Jurkat, Clone E6-1 (cell line): ENCODE measurements at places on chromosomes 7 and 10.

DNA sequence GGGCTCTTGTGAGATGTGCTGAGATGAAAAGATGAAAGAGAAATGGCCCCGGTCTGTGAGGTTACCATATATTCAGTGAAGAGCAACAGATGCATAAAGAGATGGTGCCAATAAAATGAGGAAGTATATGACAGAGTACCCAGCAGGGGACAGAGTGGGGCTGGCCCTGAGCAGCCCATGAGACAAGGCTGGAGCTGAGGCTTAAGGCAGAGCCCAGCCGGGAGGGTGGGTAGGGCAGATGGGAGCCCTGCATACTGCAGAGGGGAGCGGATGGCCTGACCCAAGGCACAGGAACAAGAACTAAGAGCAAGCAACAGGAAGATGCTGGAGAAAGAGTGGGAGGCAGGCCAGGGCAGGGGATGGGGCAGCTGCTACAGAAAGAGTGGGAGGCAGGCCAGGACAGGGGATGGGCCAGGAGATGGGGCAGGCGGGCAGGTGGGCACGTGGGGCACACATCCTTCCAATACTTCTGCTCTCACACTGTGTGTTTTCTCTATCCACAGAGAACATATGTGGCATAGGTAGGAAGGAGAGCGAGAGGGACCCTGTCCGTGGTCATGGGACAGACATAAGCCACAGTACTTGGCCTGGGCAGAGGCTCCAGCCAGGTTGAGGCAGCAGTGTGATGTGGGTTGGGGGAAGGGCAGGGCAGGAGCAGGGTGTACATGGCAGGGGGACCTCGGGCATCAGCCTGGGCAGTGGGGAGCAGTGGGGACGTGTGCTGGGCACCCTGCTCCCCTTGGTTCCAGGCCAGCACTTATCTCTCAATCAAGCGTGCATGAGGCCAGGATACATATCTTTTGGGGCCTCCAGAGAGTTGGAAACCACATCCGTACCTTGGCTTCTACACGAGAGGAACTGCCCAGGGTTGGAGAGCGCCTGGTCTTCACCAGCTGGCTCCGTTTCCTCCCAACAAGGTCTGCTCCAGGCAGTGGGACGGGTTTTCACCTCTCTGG, 91.6 kb upstream of the IKZF1 start:
- DNase-seq, result peak; percentile 88

GRCh38 chr10:77498829-77499228, 138.8 kb downstream of the KCNMA1 start:
- DNase-seq, result no peak

DNA sequence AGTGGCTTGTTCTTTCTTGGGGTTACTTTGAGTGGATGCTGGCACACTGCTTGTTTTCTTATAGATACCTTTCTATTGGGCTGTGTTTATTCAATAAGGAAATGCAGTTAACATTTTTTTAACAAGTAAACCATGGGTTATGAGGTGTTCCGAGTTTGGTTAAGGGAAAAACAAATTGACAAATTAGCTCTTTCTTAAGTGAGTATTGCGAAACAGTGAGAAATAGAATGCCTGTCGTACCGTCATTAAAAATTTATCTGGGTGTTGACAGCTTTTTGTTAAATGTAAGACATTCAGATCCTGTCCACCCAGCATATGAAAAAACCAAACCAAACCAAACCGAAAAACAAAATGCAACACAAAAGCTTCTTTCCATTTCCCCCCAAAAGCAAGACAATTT, 6.2 kb downstream of the CUX1 start:
- no peak for DNase-seq

DNA sequence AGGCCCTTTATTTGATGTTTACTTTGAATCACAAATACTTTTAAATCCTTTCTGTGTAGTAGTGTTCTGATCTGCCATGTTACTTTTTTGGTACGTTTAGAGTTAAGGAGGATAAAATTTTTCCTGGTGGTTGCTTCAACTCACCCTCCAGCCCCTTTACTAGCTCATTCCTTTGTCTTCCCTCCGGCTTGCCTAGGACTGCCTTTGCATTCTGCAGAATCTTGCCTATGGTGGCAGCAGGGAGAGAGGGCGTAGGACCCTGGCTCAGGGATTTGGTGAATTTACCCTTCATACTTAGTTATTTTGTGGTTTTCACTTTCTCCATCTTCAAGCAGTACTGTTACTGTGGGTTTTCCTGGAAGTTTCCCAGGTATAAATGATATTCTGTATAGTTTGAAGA, 833.5 kb downstream of the XPNPEP1 start:
- DNase-seq, result no peak

GRCh38 chr10:15451137-15452094, 80.3 kb upstream of the FAM171A1 start:
- DNase-seq, result no peak

- DNase-seq, result no peak
Measured at GRCh38 chr7:32102432-32102873, 32.2 kb upstream of the PDE1C start.

DNA sequence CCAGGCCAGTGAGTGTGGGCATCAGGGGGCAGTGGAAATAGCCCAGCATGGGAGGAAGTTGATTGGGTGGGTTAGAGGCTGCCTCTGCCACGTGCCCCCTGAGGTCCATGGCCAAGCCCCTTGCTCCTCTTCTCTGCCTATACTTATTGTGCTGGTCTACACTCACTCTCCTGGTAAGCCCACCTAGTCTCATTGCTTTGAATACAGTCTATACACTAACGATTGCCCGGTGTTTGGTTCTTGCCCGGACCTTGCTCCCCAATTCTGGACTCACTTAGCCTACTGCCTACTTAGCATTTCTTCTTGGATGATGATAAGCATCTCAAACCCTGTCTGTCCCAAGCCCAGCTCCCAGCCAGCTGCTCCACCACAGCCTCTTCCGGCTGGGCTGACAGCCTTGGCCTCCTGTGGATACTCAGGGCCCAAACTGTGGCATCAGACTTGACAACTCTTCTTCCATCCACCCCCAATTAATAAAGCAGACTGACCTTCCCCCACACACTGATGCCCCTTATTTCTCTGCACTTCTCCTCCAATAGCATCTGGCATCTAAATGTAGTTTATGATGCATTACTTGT, 10.1 kb downstream of the LRRC18 start:
- no peak for DNase-seq

DNA sequence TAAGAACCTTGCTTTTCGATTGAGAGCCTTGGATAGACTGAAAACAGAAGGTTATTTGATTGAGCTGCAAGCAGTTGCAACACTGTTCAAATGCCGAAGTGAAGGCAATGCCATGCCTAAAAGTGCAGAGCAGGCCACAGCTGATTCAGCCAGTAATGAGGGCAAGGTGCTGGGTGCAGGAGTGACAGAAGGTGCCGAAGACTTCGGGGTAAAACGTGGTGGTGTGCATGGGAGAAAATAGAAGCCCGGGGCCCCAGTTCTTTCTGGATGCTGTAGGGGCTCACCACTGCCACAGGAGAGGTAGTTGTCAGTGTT, 43.6 kb upstream of the GATAD1 start:
- DNase-seq, result no peak

DNA sequence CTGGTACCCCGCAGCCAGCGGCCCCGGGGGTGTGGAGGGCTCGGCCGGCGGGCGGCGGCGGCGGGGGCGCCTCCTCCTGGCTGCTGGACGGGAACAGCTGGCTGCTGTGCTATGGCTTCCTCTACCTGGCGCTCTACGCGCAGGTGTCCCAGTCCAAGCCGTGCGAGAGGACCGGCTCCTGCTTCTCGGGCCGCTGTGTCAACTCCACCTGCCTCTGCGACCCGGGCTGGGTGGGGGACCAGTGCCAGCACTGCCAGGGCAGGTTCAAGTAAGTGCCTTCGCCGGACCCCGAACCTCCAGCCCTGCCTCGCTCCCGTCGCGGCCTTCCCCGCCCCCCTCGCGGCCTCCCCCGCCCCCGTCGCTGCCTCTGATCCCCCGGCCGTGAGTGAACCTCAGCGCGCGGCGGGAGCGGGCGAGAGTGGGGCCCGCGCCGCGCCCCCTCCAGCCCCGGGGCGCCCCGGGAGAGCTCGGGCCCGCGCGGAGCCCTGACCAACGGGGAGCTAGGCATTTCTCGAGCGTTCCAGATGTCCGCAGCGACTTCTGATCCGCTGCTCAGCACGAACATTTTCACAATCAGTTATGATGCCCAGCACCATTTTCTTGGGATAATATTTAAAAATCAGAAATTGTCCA, 727 bp downstream of the ATRNL1 start:
- DNase-seq, result no peak

DNA sequence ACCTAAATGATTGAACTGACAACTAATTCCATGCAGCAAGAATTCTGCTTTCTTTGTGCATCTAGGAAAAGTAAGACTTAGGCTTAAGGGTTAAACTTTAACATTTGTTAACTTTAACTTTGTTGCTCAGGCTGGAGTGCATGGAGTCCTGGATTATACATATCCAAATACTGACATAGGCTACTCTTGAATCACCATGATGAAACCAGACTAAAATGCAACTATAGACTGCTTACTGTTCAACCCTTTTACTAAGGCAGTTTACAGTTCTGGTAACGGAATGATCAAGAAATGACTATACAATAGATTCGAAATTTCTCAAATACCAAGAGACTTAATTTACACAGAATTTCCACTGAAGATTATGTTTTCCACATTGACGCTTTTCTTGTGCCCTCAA, 52.0 kb downstream of the PUS7 start:
- no peak for DNase-seq

DNA sequence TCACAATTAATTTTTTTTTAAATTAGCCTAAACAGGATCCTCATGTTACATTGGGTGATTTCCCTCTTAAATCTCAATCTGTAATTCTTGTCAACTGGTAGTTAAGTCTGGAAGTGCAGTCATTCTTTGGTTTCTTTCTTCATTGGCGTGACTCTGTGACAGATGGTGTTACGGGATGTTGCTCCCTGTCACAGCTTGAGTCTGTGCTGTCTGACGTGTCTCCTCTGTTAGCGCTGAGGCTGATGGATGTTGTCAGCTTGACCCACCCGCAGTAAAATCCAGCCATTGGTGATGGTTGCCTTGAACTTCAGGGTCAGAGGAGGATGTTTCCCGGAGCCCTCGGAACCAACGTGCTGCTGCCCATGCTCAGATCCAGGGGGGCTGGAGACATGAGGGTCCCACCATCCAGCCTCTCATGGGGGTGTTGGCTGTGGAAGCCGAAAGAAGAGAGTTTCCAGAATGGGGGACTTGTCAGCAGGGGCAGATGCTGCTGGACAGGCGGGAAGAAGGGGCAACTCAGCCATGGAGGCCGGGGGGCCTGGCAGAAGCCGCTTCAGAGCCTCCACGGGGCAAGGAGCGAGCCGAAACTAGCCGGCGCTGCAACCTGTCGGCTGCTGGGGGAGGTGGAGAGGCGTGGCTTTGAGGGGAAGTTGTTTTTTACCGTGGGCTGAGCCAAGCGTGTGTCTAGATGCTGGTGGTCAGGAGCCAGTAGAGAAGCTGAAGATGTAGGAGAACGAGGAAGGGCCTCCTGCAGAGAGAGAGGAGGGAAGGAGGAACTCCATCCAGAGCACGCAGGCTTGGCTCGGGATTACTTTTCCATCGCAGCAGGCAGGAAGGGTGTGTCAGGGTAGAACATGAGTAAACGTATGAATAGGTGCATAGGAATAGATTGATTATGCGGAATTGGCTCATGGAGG, 3.5 kb downstream of the SUN1 start:
- DNase-seq, result no peak

DNA sequence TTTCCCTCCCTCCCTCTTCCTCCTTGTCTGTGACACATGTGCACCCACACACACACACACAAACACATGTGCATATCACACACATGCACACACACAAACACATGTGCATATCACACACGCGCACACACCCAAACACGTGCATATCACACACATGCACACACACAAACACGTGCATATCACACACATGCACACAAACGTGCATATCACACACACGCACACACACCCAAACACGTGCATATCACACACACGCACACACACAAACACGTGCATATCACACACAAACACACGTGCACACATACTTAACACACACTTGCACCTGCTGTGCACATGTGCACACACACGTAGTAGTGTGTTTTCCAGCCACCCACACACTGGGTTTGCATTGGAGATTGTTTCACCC, 29.4 kb upstream of the KNDC1 start:
- DNase-seq, result no peak

GRCh38 chr7:12369072-12369471, 34.6 kb downstream of the VWDE start:
- no peak for DNase-seq

DNA sequence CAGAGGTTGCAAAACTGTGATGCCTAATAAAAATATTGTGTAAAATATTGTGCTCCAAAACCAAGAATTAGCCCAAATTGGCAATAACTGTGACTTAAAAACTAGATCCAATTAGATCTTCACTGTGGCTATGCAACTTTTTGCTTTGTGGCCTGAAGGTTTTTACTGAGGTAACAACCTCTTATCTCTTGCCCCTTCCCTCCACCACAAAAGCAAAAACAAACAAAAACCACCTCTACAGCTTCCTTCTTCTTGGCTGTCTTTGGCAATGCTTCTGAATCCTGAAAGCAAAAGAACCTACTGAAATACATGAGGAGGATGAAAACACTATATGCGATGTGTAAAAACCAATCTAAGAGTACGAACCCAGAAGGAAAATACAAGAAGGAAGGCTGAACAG, 226.7 kb upstream of the MBL2 start:
- no peak for DNase-seq

GRCh38 chr7:8481752-8482446, 48.5 kb downstream of the NXPH1 start:
- DNase-seq, result no peak

GRCh38 chr7:24922099-24922773, 57.7 kb downstream of the OSBPL3 start:
- DNase-seq, result no peak

GRCh38 chr7:96311967-96312366, 9.9 kb downstream of the SLC25A13 start:
- no peak for DNase-seq

DNA sequence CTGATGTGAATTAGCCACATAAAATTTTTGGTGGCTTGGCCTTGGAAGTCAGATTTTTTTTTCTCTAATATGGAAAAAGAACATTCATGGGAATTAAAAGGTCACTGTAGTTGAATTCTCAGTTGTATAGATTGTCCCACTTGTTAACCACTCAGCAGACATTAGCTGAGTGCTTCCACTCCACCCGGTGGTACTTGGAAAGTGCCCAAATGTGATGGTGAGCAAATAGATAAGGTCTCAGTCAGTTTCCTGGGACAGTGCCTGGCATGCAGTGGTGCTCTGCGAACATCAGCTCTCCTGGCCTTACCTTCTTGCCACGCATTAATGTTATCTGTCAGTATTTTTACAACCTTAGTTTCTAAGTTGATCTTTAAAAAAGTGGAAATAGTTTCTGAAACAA, 1.4 kb downstream of the ATP5F1C start:
- DNase-seq, result no peak

DNA sequence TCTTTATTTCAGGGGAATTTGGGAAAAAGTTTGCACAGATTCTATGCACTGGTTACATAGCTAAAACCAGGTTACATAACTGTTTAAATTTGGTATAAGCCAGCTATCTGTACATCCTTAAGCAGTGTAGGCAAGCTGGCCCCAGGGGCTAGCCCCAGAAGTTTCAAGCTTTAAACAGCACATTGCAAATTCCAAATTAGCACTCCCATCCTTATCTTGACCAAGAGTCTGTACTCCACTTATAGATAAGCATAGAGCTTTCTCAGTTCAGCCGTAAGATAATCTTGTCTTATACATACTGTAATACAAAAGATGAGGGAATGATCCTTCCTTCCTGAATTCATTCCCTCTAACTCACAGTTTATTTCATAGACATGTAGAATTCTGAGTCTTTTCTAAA, 109.3 kb downstream of the SPAG6 start:
- DNase-seq, result no peak
